ENCODE measurements at places on chromosomes 6 and 20. TPM values are rescaled to one million over a fixed set of nuclear protein-coding genes. Genes with fewer than 3 reads are reported as not detected.

DNA sequence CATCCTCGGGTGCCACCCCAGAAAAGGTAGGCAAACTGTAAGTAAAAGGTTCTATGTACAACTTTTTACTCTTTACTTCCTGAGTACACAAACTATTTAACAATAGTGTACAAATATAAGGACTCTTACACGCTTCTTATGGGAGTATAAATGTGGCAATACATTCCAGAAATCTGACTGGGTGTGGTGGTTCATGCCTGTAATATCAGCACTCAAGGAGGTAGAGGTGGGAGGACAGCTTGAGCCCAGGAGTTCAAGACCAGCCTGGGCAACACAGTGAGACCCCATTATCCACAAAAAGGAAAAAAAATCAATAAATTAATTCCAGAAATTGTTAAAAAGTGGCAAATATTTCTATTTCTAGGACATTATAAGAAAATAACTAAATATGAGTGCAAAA is 48.9 kb downstream of the PIGU start:
- DNase-seq: no peak

DNA sequence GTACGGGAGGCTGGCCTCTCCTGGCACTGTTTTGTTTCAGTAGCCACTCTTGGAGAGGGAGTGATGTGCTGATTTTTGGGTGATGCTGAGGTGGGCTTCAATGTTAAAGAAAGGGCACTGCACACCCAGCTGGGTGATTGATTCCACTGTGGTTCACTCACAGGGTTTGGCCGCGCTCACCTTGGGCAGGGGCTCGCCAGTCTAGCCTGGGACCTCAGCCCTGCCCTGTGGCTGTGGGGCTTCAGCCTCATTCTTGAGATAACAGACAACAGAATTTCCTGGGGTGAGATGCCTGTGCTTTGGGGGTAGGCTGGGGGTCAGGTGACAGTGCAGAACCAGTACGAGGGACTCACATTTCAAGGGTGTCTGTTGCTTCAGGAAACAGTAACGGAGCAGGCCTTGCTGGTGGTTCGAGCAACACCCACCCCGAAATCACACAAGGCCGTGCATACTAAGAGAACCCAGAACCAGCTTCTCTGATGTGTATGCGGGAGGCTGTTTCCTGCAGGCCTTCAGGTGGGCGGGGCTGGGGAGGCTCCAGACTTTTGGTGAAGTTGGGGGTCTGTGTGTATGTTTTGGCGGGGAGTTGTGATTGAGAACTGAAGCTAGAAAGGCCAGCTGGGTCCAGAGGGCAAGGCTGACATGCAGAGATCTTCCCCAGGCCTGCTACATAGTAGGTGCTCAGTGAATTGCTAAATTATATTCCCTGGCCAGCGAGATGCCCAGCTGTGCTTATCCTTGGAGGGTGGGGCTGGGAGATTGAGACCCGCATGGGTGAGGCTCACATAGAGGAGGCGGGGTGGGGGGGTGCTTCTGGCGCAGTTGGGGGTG is 154.2 kb upstream of the RNF24 start:
- DNase-seq: no peak

DNA sequence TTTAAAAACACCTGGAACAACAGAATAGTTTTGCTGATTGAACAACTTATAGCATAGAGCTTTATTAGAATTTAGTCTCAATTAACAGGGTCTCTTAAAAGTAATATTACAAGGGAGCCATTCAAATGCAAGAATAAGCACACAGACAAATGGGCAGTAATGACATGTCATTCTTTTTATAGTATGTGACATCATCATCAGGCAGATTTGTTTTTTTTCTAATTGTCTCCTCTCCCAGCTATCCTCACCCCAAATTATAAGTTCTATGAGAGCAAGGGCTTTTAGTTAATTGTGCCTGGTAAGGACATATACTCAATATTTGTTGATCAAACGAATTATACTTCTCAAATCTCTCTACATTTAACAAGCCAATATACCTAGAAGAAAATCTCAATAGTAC is 11.0 kb downstream of the PGM3 start:
- no peak for DNase-seq

DNA sequence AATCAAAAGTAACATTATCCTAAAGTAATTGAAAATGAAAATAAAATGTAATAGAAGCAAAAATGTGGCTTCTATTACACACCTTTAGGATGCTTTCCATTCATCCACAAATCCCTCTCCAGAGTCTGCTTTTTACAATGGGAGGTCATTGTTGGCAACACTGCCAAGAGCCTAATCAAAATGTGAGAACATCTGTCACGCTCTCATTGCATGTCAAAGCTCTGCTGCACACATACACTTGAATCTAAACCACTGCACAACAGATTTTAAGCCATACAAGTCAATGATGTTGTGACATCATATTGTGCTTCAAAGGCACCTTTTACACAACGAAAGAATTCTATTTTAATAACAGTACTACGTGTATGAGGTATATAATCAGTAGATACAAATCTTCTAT is 82.1 kb downstream of the PREP start:
- DNase-seq: no peak

DNA sequence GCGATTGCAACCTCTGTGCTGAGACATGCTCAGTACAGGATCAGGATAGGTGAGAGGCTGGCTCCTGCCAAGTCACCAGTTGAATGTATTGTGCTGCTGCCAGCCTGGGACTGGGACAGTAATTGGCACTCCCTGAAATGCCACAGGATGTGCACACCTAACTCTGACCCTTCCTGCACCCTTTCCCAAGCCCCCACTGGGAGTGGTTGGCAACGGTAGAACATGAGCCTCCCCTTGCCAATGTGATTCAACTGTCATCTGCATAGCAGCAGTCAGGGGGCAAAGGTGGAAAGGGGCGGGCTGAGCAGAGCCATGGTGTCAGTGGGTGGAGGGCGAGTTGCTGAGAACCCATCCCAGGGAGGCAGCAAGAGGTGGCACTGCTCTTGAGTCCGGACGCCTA is 15.4 kb downstream of the SPINT3 start:
- no peak for DNase-seq

Gene HCK
- total RNA-seq: not detected

Gene TP53RK
- total RNA-seq: 30.4 TPM

GRCh38 chr6:92231171-92231701 is 1188.1 kb downstream of the EPHA7 start:
- DNase-seq: no peak

Gene BIRC7
- not detected for total RNA-seq

- DNase-seq: no peak
Measured at GRCh38 chr6:47525330-47526057, 47.9 kb downstream of the CD2AP start.

DNA sequence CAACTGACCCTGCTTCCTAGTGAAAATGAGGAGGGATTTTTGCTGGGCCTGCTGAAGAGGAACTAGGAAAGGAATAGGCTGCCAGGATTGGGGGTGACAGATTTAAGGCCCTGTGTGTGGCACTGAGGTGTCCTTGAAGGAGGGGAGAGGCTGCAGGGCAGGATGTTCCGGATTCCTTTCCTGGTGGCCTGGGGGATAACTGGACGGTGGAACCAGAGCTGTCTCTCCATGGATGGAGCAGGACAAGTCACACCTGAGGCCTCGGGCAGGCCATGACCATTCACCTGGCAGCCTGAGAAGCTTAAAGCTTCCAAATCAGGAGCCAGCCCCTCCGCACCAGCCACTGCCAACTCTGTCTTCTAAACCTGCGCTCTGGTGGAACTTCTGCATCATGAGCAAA is 56.0 kb upstream of the SLC22A23 start:
- DNase-seq: no peak

DNA sequence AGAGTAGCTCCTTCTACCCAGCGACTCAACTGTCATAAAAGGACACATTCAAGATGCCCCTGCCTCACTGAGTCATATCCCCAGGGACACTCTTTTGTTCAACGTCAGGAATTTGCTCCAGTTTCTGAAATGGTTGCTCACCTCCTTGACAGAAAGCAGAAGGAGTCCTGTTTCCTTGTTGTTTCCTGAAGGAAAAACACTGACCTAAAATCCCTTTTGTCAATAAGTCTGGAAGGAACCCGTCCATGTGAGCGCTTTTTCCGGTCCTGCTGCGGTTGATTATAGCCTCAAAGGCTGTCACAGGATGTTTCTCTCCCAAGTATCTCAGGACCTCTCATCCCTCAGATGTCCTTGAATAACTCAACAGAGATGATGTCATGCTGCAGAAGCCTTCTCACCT is 113.6 kb upstream of the PLEKHG1 start:
- no peak for DNase-seq

DNA sequence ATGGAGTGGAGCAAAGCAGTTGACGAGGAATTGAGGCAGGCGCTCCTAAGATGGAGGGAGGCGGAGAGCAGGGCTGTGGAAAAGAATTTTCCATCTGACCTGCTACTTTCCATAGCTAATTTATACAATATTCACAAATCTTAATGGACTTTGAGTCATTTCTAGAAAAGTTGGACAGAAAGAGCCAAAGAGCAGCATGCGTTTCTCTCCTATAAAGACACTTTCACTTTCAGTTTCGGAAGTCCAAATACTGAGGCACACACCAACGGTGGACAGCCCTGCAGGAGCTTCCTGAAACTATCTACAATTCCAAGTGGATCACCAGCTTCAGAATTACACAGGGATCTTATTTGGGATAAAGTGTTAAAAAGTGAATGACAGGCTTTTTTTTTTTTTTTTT is 43.5 kb downstream of the PANK2 start:
- no peak for DNase-seq

Gene HUS1B
- total RNA-seq: 0.22 TPM

- DNase-seq: no peak
Measured at GRCh38 chr6:1287103-1287591, 24.8 kb upstream of the FOXQ1 start.

- DNase-seq: no peak
Measured at GRCh38 chr6:93238632-93239031, 180.7 kb downstream of the EPHA7 start.

Gene RAET1G
- 3.2 TPM for total RNA-seq

Gene EFCAB8
- not detected for total RNA-seq

GRCh38 chr6:70666706-70667105 is 977 bp upstream of the SMAP1 start:
- no peak for DNase-seq

GRCh38 chr6:41074692-41075436 is 2.1 kb downstream of the NFYA start:
- no peak for DNase-seq

Gene PRSS16
- total RNA-seq: 0.33 TPM

GRCh38 chr6:163095401-163095800 is 319.1 kb upstream of the QKI start:
- no peak for DNase-seq

GRCh38 chr6:28251661-28252008 is 434 bp downstream of the ZKSCAN4 start:
- no peak for DNase-seq

GRCh38 chr20:45338121-45339030 is 9.8 kb downstream of the SDC4 start:
- DNase-seq: no peak

- no peak for DNase-seq
Measured at GRCh38 chr6:73690056-73690455, 5.9 kb upstream of the CD109 start.

- no peak for DNase-seq
Measured at GRCh38 chr20:41047975-41048305, 19.3 kb downstream of the TOP1 start.

DNA sequence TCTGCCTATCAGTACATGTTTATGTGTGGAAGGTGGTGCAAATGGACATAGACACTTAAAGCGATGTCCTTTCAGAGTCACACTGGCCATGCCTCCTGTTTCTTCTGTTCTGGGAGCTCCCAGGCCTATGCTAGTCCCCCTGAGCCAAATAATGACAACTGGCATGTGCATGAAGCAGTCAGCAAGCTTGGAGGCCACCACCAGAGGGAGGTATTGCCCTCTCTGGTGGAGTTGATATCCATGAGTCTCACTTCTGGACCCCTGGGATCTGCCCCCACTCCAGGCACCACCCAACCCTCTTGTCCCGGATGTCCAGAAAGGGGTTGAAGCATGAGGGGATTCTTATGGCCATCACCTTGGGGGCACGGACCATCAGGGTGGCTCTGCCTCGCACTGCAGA is 172.2 kb downstream of the AIG1 start:
- peak; percentile 47 for DNase-seq

Gene CAP2
- 5.4 TPM for total RNA-seq

Gene ZBTB46
- total RNA-seq: 15.9 TPM

- no peak for DNase-seq
Measured at GRCh38 chr6:56043076-56043475, 167.7 kb upstream of the BMP5 start.

GRCh38 chr20:6685181-6685582 is 82.3 kb upstream of the BMP2 start:
- DNase-seq: no peak

DNA sequence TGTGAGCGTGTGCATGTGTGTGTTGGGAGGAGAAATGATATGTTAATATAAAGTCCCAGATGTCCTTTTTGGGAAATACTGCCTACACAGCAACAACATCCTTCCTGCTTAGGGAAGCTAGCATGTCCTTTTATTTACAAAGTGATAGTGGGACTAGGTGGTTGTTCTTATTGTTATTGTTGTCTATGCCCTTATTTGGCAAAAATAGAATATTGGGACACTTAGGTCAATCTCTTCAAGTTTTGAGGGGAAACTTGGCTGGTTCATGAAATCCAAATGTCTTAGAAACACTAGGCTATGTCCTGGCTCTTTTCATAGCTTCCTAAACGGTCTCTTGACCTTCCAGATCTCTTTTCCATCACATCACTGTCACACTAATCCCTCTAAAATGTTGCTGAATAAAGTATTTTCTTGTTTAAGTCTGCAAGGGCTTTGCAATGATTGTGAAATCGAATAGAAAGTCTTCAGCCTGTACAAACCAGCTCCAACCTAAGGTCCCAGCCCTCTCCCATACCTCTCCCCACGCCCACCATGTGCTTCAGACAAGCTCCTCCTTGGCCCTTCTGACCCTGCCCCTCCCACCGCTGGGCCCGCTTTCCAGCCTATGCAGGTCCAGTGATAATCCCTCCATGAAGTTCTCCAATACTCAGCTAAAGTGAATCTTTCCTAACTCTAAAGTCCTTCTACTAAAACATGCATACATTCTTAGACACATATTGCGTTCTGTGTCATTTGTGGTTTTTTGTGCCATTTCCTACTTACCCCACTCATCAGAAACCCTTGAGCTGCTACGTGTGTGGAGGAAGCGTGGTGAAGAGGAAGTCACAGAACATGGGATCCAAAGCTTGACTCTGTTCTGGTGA is 205.1 kb downstream of the LY86 start:
- DNase-seq: no peak

- DNase-seq: no peak
Measured at GRCh38 chr20:15576411-15576810, 996.8 kb downstream of the KIF16B start.

GRCh38 chr6:67875877-67876383 is 759.2 kb upstream of the ADGRB3 start:
- DNase-seq: no peak

- DNase-seq: no peak
Measured at GRCh38 chr20:45873409-45874103, 7.5 kb upstream of the ZSWIM1 start.

DNA sequence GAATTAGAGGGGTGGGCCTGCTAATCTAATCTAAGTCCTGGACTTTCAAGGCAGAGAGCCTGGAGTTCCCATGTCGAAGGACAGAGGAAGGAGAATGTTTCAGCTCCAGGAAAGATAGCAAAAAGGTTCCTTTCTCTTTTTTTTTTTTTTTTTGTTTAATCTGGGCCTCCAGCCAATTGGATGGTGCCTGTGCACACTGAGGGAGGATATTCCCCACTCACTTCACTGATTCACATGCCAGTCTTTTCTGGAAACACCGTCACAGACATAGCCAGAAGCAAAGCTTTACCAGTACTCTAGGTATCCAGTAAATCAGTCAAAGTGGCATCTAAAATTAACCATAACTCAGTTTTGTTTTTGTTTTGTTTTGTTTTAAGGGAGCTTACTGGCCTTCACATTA is 721.1 kb downstream of the TENT5A start:
- no peak for DNase-seq

Measured in MG63 (cell line).